Glutamatergic neuron (in vitro differentiated cells): ENCODE measurements at places on chromosomes 11 and 22.

DNA sequence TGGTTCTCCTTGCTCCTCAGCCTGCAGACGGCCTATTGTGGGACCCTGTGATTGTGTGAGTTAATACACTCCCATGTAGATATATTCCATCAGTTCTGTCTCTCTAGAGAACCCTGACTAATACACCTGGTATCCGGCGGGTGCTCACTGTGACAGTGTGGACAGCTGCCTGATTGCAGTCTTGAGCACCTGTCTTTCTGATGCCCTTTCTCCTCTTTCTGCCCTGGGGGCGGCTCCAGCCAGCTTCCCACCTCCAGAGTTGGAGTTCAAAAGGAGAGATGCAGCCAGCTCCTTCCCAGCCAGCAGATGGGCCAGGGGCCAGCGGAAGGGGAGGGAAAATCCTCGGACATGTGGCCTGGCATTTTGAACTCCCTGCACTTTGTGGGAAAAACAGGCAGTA, 15.0 kb downstream of the SMIM38 start:
- H3K36me3 ChIP-seq: peaks cover 9% of the 10 kb centered on the region
- no peak overlapping the region for H3K27ac ChIP-seq
- no peak overlapping the region for H3K4me3 ChIP-seq

- no peaks in the 10 kb centered on the region for H3K36me3 ChIP-seq
- no peak for DNase-seq
- H3K27me3 ChIP-seq: peaks cover 8% of the 10 kb centered on the region
- no peak overlapping the region for H3K4me3 ChIP-seq
- peaks cover 18% of the 10 kb centered on the region for H3K4me1 ChIP-seq
These were observed 24.9 kb downstream of the CDKN1C start for GRCh38 chr11:2860636-2861035.

- peaks cover 3% of the 10 kb centered on the region for H3K36me3 ChIP-seq
- H3K27me3 ChIP-seq: no peaks in the 10 kb centered on the region
- H3K27ac ChIP-seq: no peak overlapping the region
- peaks cover 17% of the 10 kb centered on the region for H3K4me1 ChIP-seq
These were observed 8.2 kb downstream of the UBASH3B start for GRCh38 chr11:122663764-122664163.

GRCh38 chr22:31923136-31923535, 21.2 kb upstream of the YWHAH start:
- no peak for DNase-seq
- H3K27me3 ChIP-seq: peaks cover 3% of the 10 kb centered on the region
- H3K27ac ChIP-seq: no peak overlapping the region
